ENCODE measurements at places on chromosomes 5 and 9.
A peak's percentile ranks its signal among the peaks of the same experiment; 100 is the strongest.

GRCh38 chr5:177545487-177546257, 8.7 kb downstream of the FAM193B start:
- DNase-seq, result peak; percentile 95

- no peak for DNase-seq
These were observed 68.2 kb upstream of the SPTLC1 start for GRCh38 chr9:92183449-92183848.

DNA sequence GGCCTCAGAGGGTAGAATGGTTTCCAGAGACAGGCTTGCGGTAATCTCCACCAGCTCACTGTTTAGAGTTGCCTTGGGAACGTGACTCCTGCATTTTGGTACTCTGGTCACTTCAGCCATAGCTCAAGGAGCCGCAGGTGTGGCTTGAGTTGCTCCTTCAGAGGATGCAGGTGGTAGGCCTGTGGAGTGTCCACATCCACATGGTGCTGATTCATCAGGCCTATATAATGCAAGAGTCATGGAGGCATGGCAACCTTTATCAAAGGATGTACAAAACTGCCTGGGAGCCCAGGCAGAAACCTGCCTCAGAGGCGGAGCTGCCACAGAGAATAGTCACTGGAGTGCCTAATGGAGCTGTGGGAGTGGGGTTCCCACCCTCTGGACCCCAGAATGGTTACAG, 114.2 kb downstream of the ANXA1 start:
- DNase-seq, result no peak

DNA sequence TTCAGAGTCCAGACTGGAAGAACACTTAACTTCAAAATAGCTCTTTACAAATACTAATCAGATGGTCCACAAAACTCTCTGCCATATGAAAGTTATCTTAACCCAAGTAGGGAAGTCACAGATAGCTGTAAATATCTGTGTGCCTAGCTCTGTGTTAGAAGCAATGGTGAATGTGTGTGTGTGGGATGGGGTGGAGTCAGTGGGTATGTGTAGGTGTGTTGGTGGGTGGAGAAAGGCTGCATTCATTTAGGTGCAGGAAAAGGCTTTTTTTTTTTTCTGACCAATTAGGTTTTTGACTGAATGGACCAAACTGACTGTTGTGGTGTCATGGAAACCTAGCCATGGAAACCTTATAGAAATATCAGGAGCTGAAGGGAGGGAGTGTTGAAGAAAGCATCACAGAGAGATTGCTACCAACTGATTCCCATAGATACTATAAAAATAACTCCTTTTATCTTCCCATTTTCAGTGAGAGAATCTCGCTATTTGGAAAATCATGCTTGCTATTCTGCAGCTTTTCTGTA, 156.2 kb upstream of the NR3C1 start:
- DNase-seq, result no peak

DNA sequence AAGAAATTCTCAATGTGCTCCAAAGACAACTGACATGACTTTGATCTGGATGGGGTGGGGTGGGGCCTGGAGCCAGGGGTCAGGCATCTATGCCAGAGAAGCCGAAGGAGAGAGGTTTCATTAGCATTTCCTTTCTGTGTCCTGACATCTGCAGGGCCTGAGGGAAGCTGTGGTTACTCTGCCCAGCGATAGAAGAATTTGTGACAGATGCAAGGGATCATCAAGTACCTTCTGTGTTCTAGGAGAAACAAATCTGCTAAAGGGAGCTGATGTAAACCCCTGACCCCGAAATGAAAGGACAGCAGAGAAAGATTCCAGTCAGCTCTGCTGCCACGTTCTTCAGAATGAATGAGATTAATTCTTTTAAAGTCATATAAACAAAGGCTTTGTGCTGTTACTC, 335.7 kb downstream of the PRELID2 start:
- DNase-seq, result peak; percentile 54

DNA sequence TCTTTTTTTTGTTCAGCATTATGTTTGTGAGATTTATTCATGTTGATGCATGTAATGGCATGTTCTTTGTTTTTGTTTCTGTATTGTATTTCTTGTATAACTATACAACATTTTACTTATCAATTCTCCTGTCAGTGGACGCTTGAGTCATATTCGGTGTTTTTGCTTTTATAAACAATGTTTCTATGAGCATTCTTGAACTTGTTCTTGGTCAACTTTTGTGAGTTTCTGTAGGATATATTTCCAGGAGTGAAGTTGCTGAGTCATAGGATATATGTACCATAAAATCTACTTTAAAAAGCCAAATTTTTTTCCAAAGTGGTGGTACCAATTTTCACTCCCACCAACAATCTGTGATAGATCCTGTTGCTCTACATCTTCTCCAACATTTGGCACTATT, 104.8 kb downstream of the VCAN start:
- DNase-seq, result no peak

- peak; percentile 83 for DNase-seq
These were observed 97.9 kb upstream of the MAMDC2 start for GRCh38 chr9:69945671-69946141.

GRCh38 chr9:97570899-97571298, 62.3 kb downstream of the TSTD2 start:
- peak; percentile 3 for DNase-seq

- DNase-seq, result no peak
These were observed 887 bp upstream of the MAP3K1 start for GRCh38 chr5:56814361-56814962.

- no peak for DNase-seq
These were observed 307.4 kb downstream of the MAN2A1 start for GRCh38 chr5:109997161-109997560.

GRCh38 chr9:116658265-116658664, 28.8 kb upstream of the TRIM32 start:
- no peak for DNase-seq

GRCh38 chr9:68794898-68795297, 89.9 kb downstream of the PIP5K1B start:
- DNase-seq, result no peak

- peak; percentile 26 for DNase-seq
These were observed 83.0 kb upstream of the GLIS3 start for GRCh38 chr9:4382722-4383317.

DNA sequence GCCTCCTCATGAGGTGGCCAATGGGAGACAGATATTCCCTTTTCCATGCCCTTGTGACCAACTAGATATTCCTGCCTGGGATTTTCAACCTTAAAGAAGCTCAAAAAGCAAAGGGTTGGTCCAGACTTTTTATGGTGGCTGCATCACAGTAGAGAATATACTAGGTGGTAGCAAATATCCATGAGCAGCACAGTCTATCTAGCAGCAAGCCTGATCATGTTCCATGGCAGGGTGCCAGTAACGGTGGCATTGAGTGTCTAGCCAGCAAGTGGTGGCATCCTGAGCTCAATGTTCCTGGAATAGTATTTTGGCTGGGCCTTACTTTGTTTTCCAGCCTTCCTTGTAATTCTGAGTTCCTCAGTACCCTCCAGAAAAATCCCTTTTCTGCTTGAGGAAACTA, 25.8 kb downstream of the CDC25C start:
- DNase-seq, result no peak

GRCh38 chr5:11143456-11144267, 382.6 kb upstream of the DAP start:
- no peak for DNase-seq

GRCh38 chr5:61706751-61707150, 374.7 kb downstream of the ZSWIM6 start:
- no peak for DNase-seq

GRCh38 chr9:126482361-126483044, 131.2 kb upstream of the LMX1B start:
- peak; percentile 58 for DNase-seq

GRCh38 chr9:127865645-127866464, 11.4 kb upstream of the ENG start:
- no peak for DNase-seq

- no peak for DNase-seq
These were observed 20.5 kb downstream of the MAST4 start for GRCh38 chr5:66616520-66617225.

DNA sequence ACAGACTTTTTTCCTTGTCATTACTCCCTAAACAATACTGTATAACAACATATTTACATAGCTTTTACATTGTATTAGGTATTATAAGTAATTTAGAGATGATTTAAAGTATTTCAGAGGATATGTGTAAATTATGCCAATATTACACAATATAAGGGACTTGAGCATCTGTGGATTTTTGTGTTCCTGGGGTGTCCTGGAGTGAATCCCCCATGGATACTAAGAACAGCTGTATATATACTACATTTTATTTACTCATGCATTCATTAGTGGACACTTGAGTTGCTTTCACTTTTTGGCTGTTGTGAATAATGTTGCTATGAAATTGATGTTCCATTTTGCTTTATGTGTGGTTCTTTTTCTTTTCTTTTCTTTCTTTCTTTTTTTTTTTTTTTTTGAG, 348.8 kb downstream of the SH3GL2 start:
- no peak for DNase-seq

GRCh38 chr9:95399261-95399660, 81.8 kb upstream of the FANCC start:
- DNase-seq, result no peak

DNA sequence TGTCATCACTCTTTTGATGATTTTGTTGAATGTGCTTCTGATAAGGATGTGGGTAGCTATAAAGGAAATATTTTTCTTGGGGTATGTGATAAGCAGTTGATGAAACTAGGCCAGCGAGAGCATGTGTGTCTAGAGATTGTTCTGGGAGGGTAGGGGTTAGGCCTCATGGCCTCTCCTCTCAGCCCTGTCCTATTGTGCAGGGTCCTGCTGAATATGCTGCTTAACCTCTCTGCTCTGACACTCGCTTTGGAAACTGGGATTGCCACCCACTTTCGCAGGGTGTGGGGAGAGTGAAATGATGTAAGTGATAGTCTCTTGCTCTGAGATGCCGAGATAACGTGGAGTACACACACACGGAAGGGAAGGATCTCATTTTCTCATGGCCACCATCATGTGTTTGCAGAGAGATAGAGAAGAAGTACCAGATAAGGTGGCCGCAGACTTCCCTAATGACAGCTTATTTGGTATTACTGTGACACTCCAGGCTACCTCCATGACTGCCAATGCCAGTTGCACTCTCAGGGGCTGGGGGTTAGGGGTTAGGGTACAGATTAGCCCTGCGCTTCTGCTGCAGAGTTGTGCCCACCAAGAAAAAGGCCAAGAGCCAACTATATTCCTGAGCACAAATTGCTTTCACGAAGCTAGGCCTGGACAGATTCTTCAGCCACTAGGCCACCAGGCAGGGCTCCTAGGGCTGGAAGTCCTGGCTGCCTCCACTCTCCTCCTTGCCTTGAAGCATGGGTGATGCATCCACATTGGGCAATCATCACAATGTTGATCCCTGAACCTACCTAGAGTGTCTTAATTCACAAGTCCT, 25.2 kb upstream of the TNFAIP8 start:
- no peak for DNase-seq

- DNase-seq, result no peak
These were observed 38.5 kb downstream of the APBA1 start for GRCh38 chr9:69633716-69634115.

DNA sequence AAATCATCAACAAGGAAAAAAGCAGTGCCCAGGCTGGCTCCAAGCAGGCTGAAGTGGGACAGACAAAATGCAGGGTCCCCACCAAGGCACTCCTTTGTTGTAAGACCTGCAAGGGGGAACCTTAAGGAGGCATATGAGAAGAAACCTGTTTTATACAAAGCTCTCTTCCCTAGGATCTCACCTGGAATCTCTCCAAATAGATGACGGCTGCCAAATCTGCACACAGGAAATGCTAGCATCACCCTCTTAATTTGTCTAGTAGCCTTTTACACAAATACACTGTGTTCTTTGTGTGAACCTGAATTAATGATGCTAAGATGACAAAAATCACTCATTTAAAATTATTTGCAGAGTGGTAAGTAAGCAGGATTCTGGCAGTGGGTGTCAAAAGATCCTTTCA, 280.2 kb downstream of the SPOCK1 start:
- DNase-seq, result no peak

- no peak for DNase-seq
These were observed 26.1 kb downstream of the HRH2 start for GRCh38 chr5:175683921-175684320.

GRCh38 chr5:72468606-72469005, 38.6 kb downstream of the ZNF366 start:
- DNase-seq, result no peak

DNA sequence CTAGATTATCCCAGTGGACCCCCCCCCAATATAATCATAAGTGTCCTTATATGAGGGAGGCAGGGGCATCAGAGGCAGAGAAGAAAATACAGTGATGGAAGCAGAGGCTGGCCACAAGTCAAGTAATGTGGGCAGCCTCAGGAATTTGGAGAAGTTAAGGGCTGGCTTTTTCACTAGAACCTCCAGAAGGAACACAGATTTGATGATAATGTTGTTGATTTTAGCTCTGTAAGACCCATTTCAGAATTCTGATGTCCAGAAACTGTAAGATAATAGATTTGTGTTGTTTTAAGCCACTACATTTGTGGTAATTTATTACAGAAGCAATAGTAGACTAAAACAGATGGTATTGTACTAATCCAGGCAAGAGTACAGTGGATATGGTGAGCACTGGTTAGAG, 36.3 kb upstream of the LRRTM2 start:
- DNase-seq, result peak; percentile 54
